ENCODE measurements at places on chromosomes 4 and X.

GRCh38 chr4:127352220-127353113 lies 280.3 kb upstream of the INTU start:
- DNase-seq = no peak

DNA sequence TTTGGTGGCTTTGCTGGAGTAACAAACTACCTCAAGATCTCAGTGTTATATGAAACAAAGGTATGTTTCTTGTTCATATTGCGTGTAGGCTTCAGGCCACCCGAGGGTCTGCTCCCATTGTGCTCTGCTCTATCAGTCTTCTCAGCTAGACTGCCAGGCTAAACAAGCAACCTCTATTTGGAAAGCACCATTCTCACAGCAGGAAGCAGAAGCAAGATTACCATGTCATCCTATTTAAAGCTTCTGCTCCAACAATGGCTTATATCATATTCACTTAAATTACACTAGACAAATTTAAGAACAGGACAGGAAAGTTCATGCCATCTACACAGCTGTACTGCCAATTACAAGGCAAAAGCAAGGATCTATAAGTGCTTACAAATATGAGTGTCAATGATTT lies 385.8 kb downstream of the PPARGC1A start:
- DNase-seq = no peak

GRCh38 chr4:23070848-23071570 lies 378.3 kb downstream of the GBA3 start:
- DNase-seq = no peak

GRCh38 chr4:25807102-25807728 lies 55.6 kb downstream of the SEL1L3 start:
- DNase-seq = no peak

DNA sequence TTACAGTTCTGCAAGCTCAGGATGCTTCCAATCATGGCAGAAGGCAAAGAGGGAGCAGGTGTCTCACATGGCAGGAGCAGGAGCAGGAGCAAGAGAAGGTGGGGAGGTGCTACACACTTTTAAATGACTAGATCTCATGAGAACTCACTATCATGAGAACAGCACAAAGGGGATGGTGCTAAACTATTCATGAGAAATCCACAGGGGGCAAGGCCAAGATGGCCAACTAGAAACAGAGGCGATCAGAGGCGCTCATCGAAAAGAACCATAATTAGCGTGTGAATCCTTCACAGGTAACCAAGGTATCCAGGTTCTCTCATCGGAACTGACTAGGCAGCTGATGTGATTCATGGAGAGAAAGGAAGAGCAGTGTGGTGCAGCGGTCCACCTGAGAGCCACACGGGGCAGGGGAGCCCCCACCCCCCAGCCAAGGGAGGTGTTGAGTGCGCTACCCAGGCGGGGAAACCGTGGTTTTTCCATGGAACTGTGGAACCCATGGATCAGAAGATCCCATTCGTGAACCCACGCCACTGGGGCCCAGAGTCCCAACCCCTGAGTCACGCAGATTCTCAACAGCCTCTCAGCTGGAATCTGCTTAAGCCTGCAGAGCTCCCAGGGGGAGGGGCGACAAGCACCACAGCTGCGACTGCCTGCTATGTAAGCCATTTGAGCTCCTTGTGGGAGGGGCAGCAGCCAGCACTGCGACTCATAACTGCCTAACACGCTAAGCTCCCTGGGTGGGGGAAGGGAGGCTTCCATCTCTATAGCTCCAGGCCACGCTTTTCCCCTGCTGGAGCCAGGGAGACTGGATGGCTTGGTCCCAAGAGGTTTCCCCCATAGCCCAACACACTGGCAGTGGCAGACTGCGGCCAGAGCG lies 46.7 kb downstream of the FGF16 start:
- DNase-seq = no peak

- no peak for DNase-seq
Observed at GRCh38 chr4:144582105-144582850, 63.7 kb upstream of the HHIP start.

- no peak for DNase-seq
Observed at GRCh38 chrX:46611658-46612362, 38.2 kb downstream of the CHST7 start.

DNA sequence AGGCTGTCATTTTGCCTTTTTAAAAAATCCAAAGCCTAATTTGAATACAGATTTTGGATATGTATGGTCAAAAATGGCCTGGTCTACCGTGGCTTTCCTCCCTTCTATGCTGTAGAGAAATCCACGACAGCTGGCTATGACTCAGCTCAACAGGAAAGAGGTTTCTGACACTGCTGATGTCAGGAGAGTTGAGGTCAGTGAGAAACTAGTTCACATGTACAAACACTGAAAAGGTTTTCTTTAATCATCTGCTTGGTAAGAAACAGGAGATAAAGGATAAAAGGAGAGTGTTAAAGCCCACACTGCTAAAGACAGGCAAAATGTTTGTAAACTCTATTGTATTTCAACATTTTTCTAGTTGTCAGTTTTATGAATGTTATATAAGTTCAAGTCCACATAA lies 113.9 kb downstream of the NYX start:
- DNase-seq = no peak

DNA sequence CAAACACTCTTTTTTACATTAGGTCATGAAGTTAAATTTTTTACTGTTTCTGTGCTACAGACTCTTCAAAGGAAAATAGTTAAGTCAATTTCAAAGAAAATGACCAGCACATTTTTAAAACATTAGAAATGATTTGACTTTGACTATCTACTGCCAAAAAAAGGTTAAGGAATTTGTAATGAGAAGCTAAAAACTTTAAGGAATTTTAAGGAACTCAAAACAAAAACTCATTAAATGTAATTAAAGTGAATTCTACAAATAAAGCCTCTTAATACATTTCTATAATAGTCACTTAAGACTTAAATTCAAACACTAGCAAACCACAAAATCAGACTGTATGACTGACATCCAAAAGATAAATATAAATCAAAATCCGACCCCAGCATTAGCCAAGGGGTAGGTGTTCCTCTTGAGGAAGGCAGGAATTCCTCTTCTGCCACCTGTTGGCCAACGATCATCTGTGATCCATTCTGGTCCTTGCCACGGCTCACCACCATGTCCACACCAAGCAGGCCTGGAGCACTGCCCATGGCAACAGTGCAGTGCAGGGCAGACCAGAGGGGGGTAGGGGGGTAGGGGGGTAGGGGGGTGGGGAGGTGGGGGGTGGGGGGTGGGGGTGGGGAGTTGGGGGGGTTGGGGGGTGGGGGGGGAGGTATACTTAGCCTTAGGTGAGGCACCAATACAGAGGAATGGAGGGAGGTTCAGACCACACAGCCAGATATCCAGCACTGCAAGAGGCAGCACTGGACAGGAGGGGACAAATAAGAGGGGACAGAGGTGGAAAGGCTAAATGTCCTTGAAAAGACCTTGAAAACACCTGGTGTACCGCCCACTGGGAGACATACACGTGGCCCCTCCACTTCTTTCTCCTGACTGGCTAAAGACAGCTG lies 287.4 kb downstream of the CHIC1 start:
- DNase-seq = no peak

GRCh38 chr4:11495291-11495690 lies 66.6 kb upstream of the HS3ST1 start:
- DNase-seq = no peak

GRCh38 chrX:71236836-71237235 lies 13.8 kb downstream of the GJB1 start:
- no peak for DNase-seq

GRCh38 chr4:97300561-97300960 lies 842.7 kb downstream of the STPG2 start:
- DNase-seq = no peak

DNA sequence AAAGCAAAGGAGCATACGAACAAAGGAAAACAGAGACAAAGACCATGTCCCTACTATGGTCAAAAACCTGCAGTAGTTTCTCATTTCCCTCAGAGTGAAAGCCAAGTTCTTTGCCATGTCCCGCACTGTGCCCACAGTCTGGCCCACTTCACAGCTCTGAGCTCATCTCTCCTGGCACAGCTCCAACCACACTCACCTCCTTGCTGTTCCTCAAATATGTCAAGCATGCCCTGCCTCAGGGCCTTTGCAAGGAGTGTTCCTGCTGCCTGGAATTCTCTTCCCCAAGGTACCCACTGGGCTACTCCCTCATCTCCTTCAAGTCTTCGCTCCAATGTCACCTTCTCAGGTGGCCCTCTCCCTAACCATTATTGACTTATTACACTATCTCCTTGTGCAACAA lies 72.1 kb downstream of the COX18 start:
- peak; percentile 25 for DNase-seq

DNA sequence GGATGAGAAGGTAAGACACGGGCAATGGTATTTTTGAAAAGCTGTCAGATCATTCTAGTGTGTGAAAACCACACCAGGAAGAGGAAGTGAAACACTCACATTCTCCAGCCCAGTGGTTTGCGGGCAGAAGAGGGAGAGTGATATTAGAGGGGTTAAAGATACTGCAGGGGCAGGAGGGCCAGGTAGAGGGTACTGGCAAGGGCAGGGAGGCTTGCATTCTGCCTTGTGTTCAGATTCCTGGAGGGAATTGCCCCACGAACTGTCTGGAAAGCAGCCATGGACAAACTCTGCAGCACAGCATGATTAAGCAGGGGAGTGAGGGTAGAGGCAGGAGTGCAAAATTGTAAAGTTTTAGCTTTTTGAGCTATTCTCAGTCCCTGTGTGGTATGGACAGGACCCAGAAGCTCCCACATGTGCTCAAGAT lies 30.9 kb downstream of the NIPAL1 start:
- no peak for DNase-seq

GRCh38 chr4:52574036-52574435 lies 85.1 kb downstream of the USP46 start:
- DNase-seq = no peak

DNA sequence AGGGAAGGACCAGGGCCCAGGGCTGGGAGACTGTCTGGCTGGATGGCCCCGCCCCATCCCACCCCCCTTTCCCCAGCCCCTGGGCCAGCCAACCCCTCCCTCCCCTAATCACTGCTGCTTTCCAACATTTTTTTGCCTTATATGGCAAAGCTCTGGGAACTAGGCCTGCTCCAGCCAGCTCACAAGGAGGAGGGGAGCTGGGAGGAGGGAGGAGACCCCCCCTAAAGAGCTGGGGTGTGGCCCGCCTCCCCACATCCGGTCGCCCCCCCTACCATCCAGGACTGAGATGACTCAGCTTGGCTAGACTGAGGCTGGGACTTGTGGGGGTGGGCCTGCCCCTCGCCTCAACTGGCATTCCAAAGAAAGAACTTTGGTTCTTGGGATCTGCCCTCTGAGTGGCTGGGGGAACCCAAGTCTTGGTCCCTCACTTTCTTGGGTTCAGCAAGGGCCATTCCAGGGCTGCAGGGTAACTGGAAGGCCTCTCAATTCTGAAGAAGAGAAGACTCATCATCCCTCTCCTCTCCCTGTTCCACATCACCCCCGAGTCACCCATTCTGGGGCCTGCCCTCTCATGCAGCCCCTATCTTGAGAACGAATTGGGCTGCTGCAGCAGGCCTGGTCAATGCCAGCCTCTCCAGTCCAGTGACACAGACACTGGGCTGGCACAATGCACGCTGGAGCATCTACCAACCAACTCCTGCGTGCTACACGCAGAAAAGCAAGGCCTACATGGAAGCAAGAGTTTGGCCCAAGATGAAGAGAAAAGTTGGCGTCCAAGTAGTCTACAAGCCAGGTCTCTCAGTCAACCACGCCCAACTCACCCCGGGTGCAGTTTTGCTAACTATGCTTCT lies 4.8 kb downstream of the FLNA start:
- peak; percentile 93 for DNase-seq

All from PC-9 (cell line).